Cardiac fibroblast (primary cell): ENCODE measurements at places on chromosomes 7 and 10.

DNA sequence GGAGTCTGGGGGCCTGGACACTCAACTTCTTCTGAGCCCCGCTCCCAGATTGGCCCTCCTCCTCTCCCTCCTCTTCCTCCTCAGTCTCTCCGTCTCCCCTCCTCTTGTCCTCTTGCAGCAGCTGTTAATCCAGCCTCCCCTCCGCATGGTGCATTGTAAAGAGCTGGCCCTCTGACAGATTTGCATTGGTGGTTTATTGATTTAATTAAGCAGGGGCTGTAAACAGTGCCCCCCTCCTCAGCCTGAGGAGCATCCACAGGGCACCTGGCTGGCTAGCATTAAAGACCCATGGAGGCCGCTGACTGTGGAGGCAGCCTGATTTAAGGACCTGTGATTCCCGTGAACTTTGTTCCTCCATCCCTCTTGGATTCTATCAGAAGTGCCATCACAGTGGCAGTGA lies 28.9 kb upstream of the PCBD1 start:
- no peak for DNase-seq

GRCh38 chr10:98569853-98570252 lies 123.1 kb upstream of the HPS1 start:
- no peak for DNase-seq

- no peak for DNase-seq
These were observed 39.8 kb downstream of the GNA12 start for GRCh38 chr7:2804227-2804763.

GRCh38 chr10:7159517-7159916 lies 251.3 kb downstream of the SFMBT2 start:
- no peak for DNase-seq

GRCh38 chr7:19118636-19119371 lies 1.4 kb upstream of the TWIST1 start:
- no peak for DNase-seq

GRCh38 chr7:79897166-79897565 lies 237.5 kb upstream of the GNAI1 start:
- no peak for DNase-seq

- DNase-seq, result no peak
These were observed 35.4 kb downstream of the TSPAN14 start for GRCh38 chr10:80489371-80490112.

DNA sequence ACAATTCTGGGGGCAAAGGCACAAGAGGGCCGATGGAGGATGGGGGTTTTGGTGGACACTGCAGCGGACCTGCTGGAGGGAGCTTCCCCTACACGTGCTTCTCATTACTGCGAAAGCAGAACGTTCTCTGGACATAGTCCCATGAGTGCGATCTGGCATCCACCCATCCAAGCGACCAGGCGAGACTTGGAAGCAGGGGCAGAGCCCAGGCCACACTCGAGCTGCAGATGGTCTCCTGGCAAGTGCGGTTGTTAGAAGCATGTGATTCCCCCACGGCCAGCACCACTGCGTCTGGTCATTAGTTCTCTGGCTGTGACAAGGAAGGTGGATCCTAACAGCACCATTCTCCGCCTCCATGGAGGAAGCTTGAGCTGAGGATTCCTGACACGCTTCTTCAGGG lies 118.4 kb upstream of the TCERG1L start:
- DNase-seq, result no peak

GRCh38 chr7:106870983-106871410 lies 5.9 kb downstream of the PIK3CG start:
- no peak for DNase-seq

- DNase-seq, result peak; percentile 96
These were observed 160.9 kb downstream of the REEP3 start for GRCh38 chr10:63681993-63682697.

- no peak for DNase-seq
These were observed 276.8 kb downstream of the DNAJB9 start for GRCh38 chr7:108846471-108846870.

GRCh38 chr10:90801608-90802007 lies 56.2 kb downstream of the HTR7 start:
- DNase-seq, result no peak

GRCh38 chr7:3605222-3605621 lies 304.2 kb downstream of the SDK1 start:
- peak; percentile 30 for DNase-seq

DNA sequence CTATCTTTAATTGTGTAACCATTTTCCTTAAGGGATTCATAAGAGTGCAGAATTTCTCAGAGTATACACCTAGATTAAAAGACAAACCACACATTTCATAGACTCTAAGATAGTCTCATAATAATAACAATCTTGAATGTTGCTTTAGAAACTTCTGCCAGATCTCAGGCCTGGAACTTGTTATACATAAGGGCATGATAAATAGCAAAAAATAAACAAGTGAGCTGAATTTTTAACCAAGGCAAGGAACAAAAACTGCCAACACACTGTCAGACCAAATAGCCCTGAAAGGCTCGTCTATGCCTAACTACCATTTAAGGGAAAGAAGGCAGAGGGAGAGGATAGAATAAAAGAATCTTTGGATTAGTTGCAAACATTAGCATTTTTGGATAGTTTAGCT lies 65.8 kb upstream of the SEMA3C start:
- DNase-seq, result no peak

DNA sequence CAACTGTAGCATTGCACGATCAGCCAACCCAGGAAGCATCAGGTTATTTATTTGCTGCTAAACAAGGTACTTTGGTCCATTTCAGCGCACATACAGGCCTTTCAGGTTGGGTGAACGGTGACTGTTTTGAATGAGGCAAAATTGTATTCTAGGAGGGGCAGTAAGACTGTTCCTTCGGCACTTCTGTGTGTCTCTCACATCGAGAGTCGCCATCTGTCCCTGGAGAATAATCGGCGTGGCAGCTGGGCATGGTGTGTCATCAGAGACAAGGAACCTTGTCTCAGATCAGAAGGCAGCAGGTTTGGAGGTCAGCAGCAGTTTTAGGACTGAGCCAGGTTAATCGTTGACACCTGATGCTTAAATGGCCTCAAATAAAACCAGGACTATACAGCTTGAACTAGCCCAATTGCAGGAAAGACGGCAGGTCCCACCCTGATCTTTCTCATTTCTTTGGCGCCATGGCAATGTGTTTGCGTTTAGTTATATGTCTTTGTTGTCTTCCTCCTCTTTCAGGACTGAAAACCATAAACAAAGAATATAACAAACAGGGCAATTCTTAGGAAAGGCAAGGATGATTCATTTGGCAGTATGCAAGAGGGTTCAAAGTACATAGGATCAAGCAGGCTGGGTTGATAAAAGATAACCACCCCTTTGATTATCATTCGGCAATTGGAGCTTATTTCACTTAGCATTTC lies 92.0 kb upstream of the PRR15 start:
- DNase-seq, result no peak

DNA sequence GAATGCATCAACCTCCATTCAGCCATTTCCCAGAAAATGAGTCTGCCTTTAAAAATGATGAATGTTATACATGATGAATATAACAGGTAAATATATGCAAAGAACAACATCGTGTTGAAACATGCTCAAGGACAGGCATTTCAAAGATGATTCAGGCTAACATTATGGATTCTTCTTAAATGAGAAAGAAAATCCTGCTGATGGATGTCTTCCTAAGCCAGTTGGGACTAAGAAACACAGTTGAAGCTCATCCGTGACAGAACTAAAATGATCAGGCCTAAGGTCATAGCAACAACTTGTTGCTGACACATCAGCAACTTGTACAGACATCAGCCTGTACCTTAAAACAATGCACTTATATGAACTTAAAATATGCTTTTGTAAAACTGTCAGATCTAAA lies 267.9 kb downstream of the MAGI2 start:
- DNase-seq, result no peak

DNA sequence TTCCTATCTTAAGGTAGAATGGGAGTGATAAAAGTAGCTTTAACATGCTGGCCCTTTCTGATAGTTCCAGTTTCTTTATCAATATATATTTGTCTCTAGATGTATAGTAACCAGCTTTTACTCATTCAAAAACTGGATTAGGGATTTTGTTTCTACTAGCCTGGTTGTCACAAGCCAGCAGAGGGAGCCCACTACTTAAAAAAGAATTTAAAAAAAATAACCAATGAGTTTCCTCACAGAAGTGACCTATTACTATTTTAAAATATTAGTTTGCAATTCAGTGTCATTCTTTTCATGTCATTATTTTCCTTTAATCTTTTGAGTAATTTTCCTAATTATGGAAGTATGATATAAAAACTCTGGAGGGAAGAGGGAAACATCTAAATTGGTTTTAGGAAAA lies 142.1 kb downstream of the PHTF2 start:
- peak; percentile 67 for DNase-seq

DNA sequence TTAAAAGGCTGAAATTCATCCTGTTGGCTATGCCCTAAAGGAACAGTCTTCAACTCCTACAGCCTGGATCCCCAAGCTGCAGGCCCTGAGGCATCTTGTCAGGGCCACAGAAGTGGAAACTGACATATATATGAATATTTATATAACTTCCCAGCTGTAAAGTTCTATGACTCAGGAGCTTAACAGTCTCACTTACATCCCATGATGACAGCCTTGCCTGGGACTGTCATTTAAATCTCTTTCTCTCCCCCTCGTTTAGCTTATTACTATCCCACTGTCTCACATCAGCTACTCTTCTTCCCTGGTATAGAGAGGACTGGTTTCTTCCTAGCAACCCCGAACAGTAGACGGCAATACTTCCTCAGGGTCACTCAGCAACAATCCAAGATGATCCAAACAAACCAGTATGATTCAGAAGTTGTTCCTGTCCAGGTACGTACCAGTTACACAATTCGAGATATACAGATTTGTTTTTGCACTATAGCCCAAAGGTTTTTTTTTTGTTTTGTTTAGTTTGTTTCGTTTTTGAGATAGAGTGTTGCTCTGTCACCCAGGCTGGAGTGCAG lies 22.7 kb downstream of the KIAA1549 start:
- DNase-seq, result peak; percentile 42

DNA sequence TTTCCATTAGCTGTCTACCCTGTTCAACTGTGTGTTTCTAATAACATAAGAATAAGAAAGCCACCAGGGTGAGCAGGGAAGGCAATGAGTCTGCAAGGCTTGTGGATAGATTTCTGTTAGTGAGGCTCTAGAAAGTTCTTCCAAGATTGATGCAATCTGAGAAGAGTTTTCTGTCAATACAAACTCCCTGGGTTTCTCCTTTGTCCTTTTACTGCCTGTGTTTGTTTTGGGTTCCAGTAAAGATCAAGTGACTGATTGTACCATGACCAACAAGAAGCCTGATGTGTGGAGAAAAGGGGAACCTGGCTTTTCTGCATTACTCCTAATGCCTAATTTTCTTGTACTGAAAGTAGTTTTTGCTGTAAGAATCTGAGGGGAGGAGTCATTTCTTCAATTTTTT lies 139.9 kb downstream of the CFTR start:
- DNase-seq, result no peak

DNA sequence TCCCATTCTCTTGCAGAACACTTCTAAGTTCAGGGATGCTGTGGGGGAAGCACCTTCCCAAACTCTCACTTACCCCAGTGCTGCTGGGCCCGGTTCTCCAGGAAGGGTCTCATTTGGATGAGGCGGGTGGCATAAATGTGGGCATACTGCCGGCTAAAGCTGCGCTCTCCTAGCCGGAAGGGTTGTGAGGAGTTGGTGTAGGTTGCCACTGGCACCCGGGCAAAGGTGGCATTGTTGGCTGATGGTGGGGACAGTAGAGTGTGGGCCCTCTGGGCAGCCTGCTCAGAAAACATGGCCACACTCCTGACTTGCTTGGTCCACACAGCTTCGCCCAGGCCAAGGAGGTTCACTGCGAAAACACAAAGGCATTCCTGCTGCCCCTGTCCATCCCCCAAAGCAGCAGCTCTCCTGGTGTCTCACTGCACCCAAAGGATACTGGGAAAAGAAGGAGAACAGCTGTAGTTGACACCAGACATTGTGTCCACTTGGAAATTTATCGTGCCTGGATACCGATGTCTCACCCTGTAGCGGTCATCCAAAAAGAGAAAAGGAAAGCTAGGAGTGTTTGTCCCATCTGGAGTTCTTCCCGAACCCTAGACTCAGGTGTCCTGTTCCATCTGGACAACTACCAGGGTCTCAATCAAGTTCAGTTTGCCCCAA lies 1.5 kb downstream of the POLD2 start:
- DNase-seq, result no peak

DNA sequence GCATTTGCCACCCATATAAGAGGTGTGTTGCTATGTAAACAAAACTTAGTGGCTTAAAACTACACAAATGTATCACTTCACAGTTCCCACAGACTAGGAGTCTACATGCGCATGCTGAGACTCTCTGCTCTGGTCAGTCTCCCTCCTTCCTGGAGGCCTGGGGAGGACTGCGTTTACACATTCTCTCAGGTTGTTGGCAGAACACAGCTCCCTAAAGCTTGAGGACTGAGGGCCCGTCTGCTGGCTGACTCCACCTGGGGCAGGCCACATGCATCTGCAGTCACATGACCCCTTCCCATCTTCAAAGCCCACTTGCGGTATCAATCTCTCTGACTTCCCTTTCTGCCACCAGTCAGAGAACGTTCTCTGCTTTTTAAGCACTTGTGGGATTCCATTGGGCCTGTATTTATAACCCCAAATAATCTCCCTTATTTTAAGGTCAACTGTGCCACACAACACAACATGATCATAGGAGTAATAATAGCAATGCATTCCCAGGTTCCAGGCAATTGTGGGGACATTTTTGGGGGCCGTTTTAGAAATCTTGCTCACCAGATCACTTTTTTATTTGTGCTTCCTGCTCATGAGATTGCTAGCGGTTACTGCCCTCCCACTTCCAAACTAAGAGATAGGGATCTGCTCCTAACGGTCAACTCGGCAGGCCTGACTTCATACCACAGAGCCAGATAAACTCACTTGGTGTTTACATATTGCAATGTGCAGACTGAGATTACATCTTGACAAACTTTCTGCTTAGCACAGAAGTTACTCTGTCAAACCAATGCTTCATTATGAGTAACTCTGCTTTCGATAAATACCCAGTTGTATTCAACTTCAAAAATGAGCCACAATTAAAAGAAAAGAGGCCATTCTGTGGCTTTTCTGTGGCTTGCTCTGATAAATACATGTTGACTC lies 96.3 kb downstream of the ALOX5 start:
- peak; percentile 64 for DNase-seq

DNA sequence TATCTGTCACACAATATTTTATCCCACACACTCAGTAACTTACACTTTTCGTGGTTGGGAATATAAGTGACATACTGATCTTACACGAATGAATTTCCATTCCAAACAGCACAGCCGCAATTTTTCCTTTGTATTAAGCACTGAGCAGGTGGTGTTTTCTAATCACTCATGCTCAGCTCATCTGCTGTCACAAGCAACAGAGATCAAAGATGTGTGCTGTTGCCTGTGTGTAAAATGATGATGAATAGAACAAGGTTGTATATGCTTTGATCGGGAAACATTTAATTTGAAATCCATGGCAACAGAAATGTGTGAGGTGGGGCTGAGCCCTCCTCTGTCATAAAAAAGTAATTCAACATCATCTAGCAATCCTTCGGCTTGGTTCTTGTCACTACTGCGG lies 927.7 kb upstream of the MBL2 start:
- DNase-seq, result no peak

- no peak for DNase-seq
These were observed 504.5 kb downstream of the XPNPEP1 start for GRCh38 chr10:109418795-109419194.

GRCh38 chr7:45203936-45204445 lies 46.4 kb downstream of the RAMP3 start:
- DNase-seq, result peak; percentile 19
